Renal cortical epithelial cell (primary cell): ENCODE measurements at places on chromosomes 11 and 22. TPM values are rescaled to one million over a fixed set of nuclear protein-coding genes. Genes with fewer than 3 reads are reported as not detected.

DNA sequence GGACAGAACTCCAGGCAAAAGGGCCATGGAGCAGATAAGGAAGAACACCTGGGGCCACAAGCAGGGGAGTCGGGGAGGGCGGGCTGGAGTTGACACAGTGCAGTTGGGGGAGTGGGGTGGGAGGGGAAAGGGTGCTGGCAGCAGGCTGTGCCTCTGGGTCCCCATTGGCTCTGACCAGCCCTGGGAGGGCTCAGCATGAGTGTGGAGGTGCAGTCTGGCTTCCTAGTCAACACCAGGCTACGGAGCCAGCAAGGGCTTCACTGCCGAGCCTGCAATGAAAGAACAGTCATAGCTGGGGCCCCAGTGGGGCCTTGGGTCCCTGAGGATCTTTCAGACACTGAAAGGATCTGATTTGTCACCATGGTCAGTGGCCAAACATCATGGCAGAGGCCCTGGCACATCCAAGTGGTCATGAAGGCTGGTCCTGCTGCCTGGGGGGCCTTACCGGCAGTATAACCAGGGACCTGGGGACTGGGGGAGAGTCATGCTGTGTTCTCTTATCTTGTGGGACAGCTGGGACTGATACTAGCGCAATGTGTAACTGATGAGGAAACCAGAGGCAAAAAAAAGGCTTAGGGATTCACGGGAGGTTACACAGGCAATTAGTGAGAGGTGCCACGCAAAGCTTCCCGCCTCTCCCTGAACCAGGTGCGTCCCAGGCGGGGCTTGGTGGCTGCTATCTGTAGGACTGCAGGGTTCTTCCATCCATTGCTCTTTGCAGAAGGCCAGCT is 11.6 kb downstream of the SLC37A2 start:
- DNase-seq, result no peak

INPP5J gene
- 0.87 and 4.0 TPM in 2 replicates for total RNA-seq

DNA sequence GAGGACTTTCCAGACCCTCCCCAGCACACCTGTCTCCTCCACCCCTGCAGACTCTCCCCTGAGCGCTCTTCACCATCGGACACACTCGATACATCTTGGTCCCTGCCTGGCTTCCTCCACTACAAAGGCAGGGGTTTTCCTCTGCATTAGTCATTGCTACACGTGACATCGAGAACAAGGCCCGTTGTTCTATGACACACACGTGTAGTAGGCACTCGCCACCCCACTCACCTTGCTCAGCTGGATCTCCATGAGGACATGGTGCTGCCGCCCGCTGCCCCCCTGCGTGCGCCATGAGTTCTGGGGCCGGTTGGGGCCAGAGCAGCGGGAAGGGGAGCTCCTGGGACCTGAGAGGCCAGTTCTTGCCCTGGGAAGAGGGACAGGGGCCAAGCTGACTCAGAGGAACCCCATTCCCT is 16.7 kb downstream of the ATG2A start:
- no peak for DNase-seq

DNA sequence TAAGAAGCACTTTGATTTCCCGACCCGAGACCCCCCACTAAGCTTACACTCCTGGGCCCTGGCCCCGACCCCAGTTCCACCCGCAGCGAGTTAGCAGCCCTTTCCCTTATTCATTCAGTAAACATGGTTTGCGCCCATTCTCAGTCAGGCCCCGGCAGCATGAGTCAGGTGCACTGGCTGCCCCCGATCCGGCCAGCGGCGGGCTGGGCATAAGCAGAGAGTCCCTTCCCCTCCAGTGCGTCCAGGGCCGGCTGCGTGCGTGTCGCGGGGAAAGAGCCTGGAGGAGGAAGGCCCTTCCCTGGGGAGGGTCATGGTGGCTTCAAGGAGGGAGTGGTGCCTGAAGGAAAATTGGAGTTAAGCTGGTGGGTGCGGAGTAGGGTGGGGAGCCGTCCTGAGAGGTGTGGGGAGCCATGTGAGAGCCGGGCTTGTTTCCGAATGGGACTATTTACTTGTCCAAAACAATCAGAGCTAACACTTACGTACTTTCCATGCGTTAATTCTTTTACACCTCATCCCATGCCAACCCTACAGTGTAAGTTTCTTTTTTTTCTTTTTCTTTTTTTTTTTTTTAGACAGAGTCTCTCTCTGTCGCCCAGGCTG is 657 bp downstream of the IGHMBP2 start:
- peak; percentile 6 for DNase-seq

GRCh38 chr11:73230931-73231330 is 12.8 kb downstream of the P2RY2 start:
- no peak for DNase-seq

CCDC179 gene
- not detected in 2 replicates for total RNA-seq

TRAPPC4 gene
- 102 and 103 TPM in 2 replicates for total RNA-seq

SLC6A5 gene
- total RNA-seq, result not detected in 2 replicates

GRCh38 chr11:134383576-134384221 is 28.3 kb downstream of the B3GAT1 start:
- DNase-seq, result no peak

- no peak for DNase-seq
These were observed 57.5 kb upstream of the PPARA start for GRCh38 chr22:46092670-46093410.

MS4A6E gene
- not detected in 2 replicates for total RNA-seq

LRRC32 gene
- 0.17 and 5.6 TPM in 2 replicates for total RNA-seq

GRCh38 chr22:37109242-37109917 is at the start of gene TMPRSS6:
Gene TMPRSS6, minus strand, starts transcription at chr22:37109713. Its CDS starts 6,296 bp downstream, at chr22:37103417.
- no peak for DNase-seq

DNA sequence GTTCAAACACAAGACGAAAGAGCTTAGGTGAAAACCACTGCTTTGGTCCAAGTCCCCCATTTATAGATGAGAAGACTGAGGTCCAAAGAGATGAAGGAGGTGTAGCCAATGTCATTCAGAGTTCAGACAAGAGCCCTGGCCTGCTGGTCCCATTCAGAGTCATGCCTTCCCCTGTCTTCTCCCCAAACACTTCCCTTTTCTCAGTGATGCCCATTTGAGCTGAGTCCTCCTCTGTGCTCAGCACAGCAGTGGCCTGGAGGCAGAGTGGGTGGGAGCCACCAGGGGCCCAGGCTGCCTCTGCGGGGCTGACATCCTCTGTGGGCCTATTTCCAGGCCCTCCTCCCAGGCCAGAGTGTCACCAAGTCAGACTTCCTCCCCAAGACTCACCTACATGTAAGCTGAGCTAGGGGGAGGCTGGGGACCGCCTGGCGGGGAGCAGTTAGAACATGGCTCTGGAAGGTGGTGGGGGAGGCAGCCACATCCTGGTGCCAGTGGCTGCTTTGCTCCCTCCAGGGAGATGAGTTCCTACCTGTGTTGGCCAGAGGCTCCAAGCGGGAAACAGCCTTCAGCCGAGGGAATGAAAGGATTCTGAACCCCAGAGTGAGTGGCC is 22.4 kb upstream of the LRRC10B start:
- DNase-seq, result no peak

- no peak for DNase-seq
These were observed 109.0 kb downstream of the FAR1 start for GRCh38 chr11:13777341-13777985.

GRCh38 chr11:123253911-123254310 is 58.9 kb upstream of the CLMP start:
- no peak for DNase-seq

PGA5 gene
- total RNA-seq, result not detected in 2 replicates

GRCh38 chr22:37708580-37709444 is 12.0 kb downstream of the TRIOBP start:
- DNase-seq, result no peak

DNA sequence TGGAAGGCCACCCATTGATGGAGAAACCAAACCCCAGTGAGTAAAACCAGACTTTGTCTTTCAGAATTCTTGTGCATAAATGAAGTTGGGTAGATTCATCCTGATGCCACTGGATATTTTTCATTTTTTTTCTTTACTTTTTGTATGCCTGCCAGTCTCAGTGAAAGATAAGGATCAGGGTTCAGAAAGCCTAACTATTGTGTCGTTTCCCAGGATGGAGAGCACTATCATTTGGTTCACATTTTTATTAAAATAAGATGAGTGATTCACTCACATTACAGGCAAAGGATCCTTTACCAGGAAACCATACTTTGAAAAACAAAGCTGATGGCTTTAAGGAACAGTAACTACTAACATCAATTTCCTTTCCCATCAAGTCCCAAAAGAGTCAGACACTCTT is 52.0 kb downstream of the ARFGAP2 start:
- DNase-seq, result no peak

GRCh38 chr11:94472916-94473799 is 20.5 kb downstream of the MRE11 start:
- peak; percentile 43 for DNase-seq

GRCh38 chr22:29815580-29815979 is 22.5 kb downstream of the ASCC2 start:
- no peak for DNase-seq

DNA sequence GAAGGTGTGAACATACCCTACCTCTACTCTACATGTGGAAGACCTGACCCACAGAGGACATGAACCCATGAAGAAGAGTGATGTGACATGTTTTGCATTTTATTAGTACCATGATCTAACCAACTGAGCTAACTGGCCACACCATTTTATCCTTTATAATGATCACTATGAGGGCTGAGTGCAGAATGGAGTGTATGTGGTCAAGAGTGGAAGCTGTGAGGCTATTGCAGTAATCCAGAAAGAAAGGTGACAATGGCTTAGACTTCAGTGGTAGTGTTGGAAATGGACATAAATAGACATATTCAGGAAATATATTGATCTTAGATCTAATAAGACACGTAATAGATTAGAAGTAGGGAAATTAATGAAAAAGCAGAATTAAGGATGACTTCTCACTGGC is 3.8 kb downstream of the SRSF8 start:
- DNase-seq, result no peak

GRCh38 chr11:15873501-15873900 is 482.8 kb downstream of the SOX6 start:
- no peak for DNase-seq

- DNase-seq, result peak; percentile 75
These were observed 27.6 kb upstream of the CCDC34 start for GRCh38 chr11:27390318-27391295.

- no peak for DNase-seq
These were observed 77.6 kb downstream of the LRRC32 start for GRCh38 chr11:76592961-76593360.

ARHGEF17 gene
- 13.7 and 67.5 TPM in 2 replicates for total RNA-seq

LINC01488 gene
- not detected in 2 replicates for total RNA-seq

- peak; percentile 71 for DNase-seq
These were observed 470 bp downstream of the C11orf98 start for GRCh38 chr11:62664405-62665074.

- DNase-seq, result no peak
These were observed 457.2 kb upstream of the CADM1 start for GRCh38 chr11:115961159-115962003.
